ENCODE measurements at places on chromosomes 6 and 20.

- no peak for DNase-seq
These were observed 248.5 kb downstream of the ATXN1 start for GRCh38 chr6:16512544-16513290.

DNA sequence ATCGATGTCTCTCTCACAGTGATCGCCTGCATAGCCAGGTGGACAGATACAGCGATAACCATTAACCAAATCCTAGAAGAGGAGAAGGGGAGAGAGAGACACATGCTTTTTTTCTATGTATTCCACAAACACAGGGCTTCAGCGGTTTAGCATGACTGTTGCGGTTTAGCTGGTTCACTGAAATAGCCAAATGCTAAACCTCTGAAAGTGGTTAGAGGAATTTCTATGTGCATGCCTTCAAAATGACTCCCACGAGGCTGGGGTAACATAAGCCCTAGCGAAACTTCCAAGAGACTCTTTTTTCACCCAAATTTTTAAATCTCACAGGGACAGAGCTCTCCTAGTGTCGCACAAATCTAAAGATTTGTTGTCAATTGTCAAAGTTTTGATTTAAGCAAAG lies 25.1 kb downstream of the JAG1 start:
- DNase-seq = no peak

DNA sequence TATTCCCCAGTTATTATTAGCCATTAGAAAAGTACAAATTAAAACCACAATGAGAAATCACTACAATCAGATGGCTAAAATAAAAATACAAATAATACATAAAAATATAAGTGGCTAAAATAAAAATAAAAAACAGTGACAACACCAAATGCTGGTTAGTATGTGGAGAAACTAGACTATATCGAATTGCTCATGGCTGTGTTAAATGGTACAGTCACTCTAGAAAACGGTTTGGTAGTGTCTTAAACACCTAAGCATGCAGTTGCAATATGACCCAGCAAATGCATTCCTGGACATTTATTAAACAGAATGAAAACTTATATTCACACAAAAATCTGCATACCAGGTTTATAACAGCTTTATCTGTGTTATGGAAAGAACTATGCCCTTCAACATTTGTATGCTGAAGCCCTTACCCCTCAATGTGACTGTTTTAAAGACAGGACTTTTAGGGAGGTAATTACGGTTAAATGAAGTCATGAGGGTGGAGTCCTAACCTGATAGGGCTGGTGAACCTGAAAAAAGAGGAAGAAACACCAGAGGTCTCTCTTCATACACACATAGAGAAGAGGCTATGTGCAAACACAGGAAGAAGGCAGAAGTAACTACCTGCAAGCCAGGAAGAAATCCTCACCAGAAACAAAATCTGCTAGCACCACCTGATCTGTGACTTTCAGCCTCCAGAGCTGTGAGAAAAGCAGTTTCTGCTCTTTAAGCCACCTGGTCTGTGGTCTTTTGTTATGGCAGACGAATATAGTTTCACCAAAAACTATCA lies 84.9 kb downstream of the ASCC3 start:
- DNase-seq = no peak

- DNase-seq = no peak
These were observed 75.4 kb upstream of the LAMA2 start for GRCh38 chr6:128807577-128807976.

DNA sequence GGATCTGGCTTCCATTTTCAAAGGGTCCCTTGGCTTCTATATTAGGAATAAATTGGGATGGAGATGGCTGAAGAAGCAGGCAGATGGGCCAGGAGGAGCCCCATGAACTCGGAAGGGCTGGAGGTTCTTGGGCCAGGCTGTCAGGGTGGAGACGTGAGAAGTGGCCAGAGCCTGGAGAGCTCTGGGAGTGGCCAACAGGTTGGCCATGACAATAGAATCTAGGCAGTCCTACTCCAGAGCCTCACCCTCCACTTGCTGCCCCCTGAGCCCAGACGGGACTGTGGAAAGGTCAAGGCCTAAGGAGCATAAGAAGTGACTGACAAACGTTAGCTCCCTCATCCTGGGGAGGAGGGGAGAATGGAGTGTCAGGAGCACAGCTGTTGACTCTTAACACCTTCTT lies 62.1 kb downstream of the STK35 start:
- no peak for DNase-seq

DNA sequence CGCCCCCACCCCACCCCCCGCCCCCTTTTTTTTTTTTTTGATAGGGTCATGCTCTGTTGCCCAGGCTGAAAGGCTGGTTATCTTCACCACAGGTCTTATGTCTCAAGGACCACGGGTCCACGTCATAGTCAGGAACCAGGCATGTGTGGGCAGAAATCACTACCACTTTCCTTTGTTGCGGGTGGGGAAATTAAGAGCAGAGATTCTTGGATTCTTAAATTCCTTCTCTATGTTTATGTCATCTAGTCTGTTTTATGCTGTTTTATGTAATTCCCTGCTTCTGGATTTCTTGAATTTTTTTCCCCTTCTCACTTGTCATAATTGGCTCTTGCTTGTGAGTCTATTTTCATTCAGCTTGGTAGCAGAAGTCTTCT lies 25.8 kb upstream of the PLCG1 start:
- DNase-seq = no peak

GRCh38 chr6:157724960-157725741 lies 97.9 kb upstream of the SNX9 start:
- no peak for DNase-seq

All from activated CD4-positive, alpha-beta T cell treated with anti-CD3 and anti-CD28 coated beads for 4 hours (primary cell).